Cerebellar cortex (tissue), 1 donor: ENCODE measurements at places on chromosomes 7 and 10.

DNA sequence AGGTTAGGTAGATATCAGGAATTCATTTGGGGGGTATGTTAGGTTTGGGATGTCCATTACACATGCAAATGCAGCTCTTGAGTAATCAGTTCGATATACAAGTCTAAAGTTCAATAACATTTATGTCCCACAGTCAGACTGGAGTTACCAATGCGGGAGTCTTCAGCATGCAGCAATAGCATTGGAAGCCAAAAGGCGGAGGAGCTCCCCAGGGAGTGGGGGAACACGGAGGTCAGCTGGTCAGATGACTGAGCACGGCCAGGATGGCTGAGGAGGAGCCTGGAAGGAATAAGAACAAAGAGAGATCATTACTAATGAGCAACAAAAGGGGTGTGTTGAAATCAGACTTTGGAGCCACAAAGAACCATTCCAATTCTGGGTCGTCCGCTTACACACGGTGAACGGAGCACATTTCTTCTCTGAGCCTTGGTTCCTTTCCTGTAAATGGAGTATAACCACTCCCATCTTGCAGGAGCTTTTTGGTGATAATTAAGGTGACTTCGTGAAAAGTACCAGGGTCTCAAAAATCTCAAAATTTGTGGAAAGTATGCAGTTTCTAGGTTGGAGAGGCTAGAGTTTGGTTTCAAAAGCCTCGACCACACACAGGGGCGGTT is 478 bp upstream of the ZNF22 start:
- peak; percentile 16 for DNase-seq

- no peak for DNase-seq
Measured at GRCh38 chr7:1635401-1635800, 34.7 kb upstream of the ELFN1 start.

GRCh38 chr10:78931321-78932053 is 137.3 kb upstream of the ZMIZ1 start:
- DNase-seq: peak; percentile 56

- DNase-seq: no peak
Measured at GRCh38 chr10:130553826-130554225, 417.6 kb downstream of the GLRX3 start.

DNA sequence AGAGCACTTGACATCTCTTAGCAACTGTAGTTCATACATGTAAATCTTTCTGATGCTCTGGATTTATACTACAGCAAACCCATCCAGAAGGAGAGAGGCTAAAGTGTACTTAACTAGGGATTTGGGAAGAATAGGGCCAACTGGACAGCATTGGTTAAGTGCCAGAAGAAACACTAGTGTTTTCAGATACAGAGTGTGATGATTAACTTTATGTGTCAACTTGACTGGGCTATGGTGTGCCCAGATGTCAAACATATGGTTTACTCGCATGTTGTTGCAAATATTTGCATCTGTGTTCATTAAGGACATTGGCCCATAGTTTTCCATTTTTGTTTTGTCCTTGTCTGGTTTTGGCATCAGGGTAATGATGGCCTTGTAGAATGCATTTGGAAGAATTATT is 384.7 kb upstream of the KCND2 start:
- no peak for DNase-seq

DNA sequence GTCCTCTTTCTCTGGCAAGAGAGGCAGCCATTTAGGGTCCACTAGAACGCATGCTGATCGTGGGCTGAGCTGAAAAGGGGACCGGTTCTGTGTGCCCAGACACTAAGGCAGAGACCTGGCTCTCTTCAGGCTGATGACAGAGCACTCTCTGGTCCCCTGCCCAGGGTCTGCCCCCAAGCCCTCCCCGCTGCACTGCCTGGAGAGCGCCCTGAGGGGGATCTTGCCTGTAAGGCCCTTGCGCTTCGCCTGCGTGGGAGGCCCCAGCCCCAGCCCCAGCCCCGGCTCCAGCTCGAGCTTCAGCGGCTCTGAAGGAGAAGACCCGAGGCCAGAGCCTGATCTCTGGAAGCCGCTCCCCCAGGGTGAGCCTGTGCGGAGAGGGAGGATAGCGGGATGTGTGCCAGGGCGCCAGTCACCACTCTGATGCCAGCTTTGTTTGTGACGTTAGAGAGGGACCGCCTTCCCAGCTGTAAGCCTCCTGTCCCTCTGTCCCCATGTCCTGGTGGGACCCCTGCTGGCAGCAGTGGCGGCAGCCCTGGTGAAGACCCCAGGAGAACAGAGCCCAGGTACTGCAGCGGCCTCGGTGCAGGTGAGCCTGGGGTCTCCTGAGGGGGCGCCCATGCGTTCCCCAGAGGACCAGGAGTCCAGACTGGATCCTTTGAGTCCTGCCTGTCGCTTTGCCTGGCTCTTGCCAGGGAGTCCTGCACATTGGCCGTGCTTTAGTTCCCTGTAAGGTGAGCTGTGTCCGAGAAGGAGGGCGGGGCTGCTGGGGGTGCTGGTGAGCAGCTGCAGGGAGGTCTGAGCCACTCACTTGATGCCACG is 43.2 kb downstream of the ZNF467 start:
- no peak for DNase-seq
